ENCODE measurements at places on chromosomes 7 and 10. TPM values are rescaled to one million over a fixed set of nuclear protein-coding genes. Genes with fewer than 3 reads are reported as not detected.
A peak's percentile ranks its signal among the peaks of the same experiment; 100 is the strongest.

ENKUR gene
- not detected for total RNA-seq

TYW1B gene
- 7.2 TPM for total RNA-seq

DNA sequence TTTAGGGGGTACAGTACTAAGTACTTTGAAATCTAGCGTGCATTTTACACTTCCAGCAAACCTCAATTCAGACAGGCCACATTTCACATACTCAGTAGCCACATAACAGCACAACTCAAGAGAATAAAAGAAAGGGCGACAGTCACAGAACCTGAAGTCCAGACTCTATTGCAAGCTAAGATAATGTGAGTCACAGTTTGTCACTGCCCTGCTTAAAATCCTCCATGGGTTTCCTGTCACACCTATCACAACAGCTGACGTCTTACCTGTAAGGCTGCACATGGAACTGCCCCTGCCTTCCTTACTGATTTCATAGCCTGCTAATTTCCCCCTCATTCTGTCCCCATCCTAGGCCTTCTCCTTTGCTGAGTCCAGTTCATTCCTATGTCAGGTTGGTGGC, 16.1 kb upstream of the CDK14 start:
- H3K36me3 ChIP-seq = no peaks in the 10 kb centered on the region
- no peaks in the 10 kb centered on the region for H3K4me1 ChIP-seq
- H3K4me3 ChIP-seq = no peak overlapping the region
- no peak overlapping the region for H3K27ac ChIP-seq

- H3K4me3 ChIP-seq = no peak overlapping the region
- peaks cover 52% of the 10 kb centered on the region for H3K4me1 ChIP-seq
- no peaks in the 10 kb centered on the region for H3K27me3 ChIP-seq
- no peak for DNase-seq
- no peaks in the 10 kb centered on the region for H3K36me3 ChIP-seq
These were observed 21.7 kb downstream of the TRIM8 start for GRCh38 chr10:102665904-102666509.

EPHB4 gene
- 61.7 TPM for total RNA-seq

DNA sequence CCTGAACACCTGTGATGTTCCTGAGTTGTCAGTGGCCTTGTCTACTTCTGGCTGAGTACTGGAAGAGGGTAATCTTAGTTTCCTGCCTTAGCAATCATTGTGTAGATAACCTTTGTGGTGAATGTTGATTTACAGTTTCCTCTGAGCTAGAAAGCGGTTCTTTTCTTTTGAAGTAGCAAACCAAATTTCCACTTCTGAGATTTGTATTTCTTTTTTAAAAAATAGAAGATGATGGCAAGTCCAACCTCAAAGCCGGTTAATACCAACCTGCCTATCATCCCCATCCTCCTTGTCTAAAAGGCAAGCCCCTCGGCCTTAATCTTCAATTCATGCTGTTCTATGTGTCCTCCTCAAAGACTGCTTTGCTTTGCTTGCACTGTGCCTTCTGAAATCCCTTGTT, 12.5 kb upstream of the PALS2 start:
- DNase-seq = no peak
- no peak overlapping the region for H3K27ac ChIP-seq
- H3K27me3 ChIP-seq = no peaks in the 10 kb centered on the region

DNA sequence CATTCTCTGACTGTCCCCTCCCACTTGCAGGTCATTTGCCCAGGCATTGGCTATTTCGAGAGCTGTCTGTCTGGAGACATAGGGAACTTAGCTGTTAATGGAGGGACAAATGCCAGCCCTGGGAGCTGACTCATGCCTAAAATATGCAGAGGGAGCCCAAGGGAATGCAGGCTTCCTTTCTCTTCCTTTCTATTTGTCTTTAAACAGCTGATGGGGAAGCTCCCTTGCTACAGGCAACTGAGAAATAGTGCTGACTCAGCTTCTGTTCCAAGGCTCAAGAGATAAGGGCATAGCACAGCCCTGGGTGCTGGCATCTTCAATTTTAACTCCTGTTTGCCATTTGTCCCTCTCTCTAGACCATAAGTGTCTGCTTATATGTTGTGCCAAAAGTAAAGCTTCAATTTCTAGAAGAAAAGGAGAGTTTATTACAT, 82.7 kb upstream of the C1GALT1 start:
- peak; percentile 92 for DNase-seq
- H3K4me1 ChIP-seq = peaks cover 22% of the 10 kb centered on the region
- no peak overlapping the region for H3K4me3 ChIP-seq
- H3K27me3 ChIP-seq = no peaks in the 10 kb centered on the region

DNA sequence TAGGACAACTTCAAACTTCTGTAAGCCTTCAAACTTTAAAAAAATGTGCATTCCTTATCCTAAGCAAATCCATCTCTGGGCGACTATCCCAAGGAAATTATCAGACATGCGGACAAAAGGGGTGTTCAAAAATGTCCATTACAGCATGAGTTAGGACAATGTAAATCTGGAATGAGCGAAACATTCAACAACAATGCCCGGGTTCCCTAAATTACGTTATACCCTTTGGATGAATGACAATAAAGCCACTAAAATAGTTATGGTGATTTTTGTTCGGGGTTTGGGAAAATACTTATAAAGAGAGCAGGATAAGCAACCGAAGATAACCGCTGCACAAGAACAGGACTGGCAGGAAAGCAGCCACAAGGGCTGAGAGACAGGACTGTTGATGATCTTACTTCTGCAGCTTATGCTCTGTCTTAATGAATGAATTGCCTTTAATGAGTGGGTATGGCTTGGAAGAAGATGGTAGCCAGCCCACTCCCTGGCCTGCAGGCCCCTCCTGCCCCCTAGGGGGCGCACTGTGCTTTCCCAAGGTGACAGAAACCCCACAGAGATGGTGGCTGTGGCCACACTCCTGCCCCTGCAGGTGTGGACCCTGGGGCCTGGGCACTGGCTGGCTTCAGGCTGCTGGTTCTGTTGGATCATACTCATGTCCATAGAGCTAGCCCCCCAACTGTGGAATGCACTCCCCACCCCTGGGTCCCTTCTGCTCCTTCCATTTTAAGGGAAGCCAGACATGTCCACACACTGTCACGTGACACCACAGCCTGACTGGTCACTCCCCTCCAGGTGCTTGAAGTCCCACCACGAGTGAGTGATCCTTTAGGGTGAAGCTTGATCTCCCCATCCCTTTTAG, 45.0 kb downstream of the ZCCHC24 start:
- H3K27me3 ChIP-seq = no peaks in the 10 kb centered on the region
- H3K4me1 ChIP-seq = peaks cover 78% of the 10 kb centered on the region
- no peak overlapping the region for H3K4me3 ChIP-seq
- no peak overlapping the region for H3K27ac ChIP-seq
- DNase-seq = peak; percentile 71

- H3K27me3 ChIP-seq = no peaks in the 10 kb centered on the region
- H3K27ac ChIP-seq = peak overlapping the region; percentile 92
- H3K4me3 ChIP-seq = peak overlapping the region; percentile 94
- DNase-seq = peak; percentile 69
- no peaks in the 10 kb centered on the region for H3K4me1 ChIP-seq
- peaks cover 42% of the 10 kb centered on the region for H3K36me3 ChIP-seq
These were observed 579 bp downstream of the RBM33 start for GRCh38 chr7:155644971-155645509.

GRCh38 chr10:21661087-21661486, 127.1 kb downstream of the MLLT10 start:
- no peak overlapping the region for H3K4me3 ChIP-seq
- no peaks in the 10 kb centered on the region for H3K36me3 ChIP-seq
- DNase-seq = no peak
- H3K4me1 ChIP-seq = no peaks in the 10 kb centered on the region

MSS51 gene
- total RNA-seq = 0.66 TPM

LRRD1 gene
- 0.05 TPM for total RNA-seq

DNA2 gene
- 45.5 TPM for total RNA-seq

GRCh38 chr10:72593963-72594362, 31.9 kb downstream of the MICU1 start:
- no peaks in the 10 kb centered on the region for H3K27me3 ChIP-seq
- H3K36me3 ChIP-seq = peaks cover 5% of the 10 kb centered on the region
- H3K27ac ChIP-seq = no peak overlapping the region
- H3K4me1 ChIP-seq = no peaks in the 10 kb centered on the region
- no peak for DNase-seq
- H3K4me3 ChIP-seq = no peak overlapping the region

- no peak overlapping the region for H3K4me3 ChIP-seq
- H3K27me3 ChIP-seq = no peaks in the 10 kb centered on the region
- no peaks in the 10 kb centered on the region for H3K36me3 ChIP-seq
- no peaks in the 10 kb centered on the region for H3K4me1 ChIP-seq
- no peak for DNase-seq
These were observed 255.6 kb upstream of the HABP2 start for GRCh38 chr10:113297226-113297625.

PCGF6 gene
- 28.9 TPM for total RNA-seq

- no peaks in the 10 kb centered on the region for H3K36me3 ChIP-seq
- H3K27ac ChIP-seq = no peak overlapping the region
- no peaks in the 10 kb centered on the region for H3K27me3 ChIP-seq
- H3K4me3 ChIP-seq = no peak overlapping the region
- DNase-seq = peak; percentile 2
- no peaks in the 10 kb centered on the region for H3K4me1 ChIP-seq
These were observed 315.7 kb downstream of the NRG3 start for GRCh38 chr10:82190432-82191260.

DNA sequence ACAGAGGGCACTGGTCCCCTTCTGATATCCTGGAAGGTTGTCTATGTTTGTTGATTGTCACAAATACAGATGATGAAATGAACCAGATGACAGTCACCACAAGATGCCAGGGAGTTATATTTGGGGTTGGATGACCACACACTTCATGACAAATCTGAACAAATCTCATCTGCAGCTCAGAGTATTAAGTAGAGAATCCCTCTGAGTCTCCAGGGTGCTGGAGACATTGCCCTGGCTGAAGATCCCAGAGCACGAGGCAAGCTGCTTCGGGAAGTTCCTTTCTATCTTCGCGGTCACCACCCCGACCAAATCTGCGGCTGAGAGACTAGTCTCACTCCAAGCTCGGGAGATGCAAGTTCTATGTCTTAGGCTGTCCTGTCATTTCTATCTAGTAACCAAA, 9.0 kb downstream of the DENND2A start:
- H3K4me1 ChIP-seq = peaks cover 15% of the 10 kb centered on the region
- DNase-seq = no peak
- no peak overlapping the region for H3K27ac ChIP-seq
- no peaks in the 10 kb centered on the region for H3K27me3 ChIP-seq
- no peaks in the 10 kb centered on the region for H3K36me3 ChIP-seq

All from SJCRH30 (cell line).